Sciatic nerve (tissue), 2 donors: ENCODE measurements at places on chromosomes 16 and 17. TPM values are rescaled to one million over a fixed set of nuclear protein-coding genes. Genes with fewer than 3 reads are reported as not detected.
A peak's percentile ranks its signal among the peaks of the same experiment; 100 is the strongest.

CYTH1 gene
- total RNA-seq = 75.9 TPM

TRAPPC2L gene
- 41.2 TPM for total RNA-seq

FMNL1 gene
- 39.6 TPM for total RNA-seq

FOXO3B gene
- total RNA-seq = 5.3 TPM

CSNK2A2 gene
- total RNA-seq = 55.1 TPM

MT1A gene
- 1.8 TPM for total RNA-seq

NPW gene
- 0.36 TPM for total RNA-seq

MYL4 gene
- 3.9 TPM for total RNA-seq

BRD7 gene
- 73.5 TPM for total RNA-seq

DNA sequence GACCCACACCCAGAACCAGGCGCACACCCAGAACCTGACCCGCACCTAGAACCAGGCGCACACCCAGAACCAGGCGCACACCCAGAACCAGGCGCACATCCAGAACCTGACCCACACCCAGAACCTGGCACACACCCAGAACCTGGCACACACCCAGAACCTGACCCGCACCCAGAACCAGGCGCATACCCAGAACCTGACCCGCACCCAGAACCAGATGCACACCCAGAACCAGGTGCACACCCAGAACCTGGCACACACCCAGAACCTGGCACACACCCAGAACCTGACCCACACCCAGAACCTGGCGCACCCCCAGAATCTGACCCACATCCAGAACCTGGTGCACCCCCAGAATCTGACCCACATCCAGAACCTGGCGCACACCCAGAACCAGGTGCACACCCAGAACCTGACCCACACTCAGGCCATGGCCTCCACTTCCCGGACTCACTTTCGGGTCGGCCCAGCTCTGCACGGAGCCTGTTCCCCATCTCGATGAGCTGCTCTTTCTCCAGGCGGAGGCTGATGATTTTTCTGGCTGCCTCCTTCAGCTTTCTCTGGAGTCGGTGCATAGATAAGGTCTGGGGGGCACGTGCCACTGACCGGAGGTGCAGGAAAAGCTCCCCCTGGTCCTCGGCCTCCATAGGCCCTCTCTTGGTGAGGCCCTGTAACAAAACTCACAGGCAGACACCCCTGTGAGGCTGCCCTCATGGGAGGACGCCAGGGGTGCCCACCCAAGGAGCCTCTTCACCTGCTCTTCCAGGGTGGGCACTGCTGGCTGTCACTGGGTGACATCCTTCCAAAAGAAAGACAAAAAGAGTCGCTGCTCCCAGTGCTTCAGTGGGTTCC is 53.3 kb upstream of the FASN start:
- no peak for DNase-seq

GRCh38 chr17:32586666-32587065 is 99.9 kb downstream of the CDK5R1 start:
- no peak for DNase-seq

GRCh38 chr17:79053251-79053925 is 21.2 kb upstream of the ENGASE start:
- DNase-seq = no peak

GRCh38 chr17:1872976-1873375 is 43.2 kb downstream of the RPA1 start:
- no peak for DNase-seq

- peak; percentile 48 for DNase-seq
Measured at GRCh38 chr17:48630925-48631692, 5.0 kb upstream of the HOXB9 start.

DNA sequence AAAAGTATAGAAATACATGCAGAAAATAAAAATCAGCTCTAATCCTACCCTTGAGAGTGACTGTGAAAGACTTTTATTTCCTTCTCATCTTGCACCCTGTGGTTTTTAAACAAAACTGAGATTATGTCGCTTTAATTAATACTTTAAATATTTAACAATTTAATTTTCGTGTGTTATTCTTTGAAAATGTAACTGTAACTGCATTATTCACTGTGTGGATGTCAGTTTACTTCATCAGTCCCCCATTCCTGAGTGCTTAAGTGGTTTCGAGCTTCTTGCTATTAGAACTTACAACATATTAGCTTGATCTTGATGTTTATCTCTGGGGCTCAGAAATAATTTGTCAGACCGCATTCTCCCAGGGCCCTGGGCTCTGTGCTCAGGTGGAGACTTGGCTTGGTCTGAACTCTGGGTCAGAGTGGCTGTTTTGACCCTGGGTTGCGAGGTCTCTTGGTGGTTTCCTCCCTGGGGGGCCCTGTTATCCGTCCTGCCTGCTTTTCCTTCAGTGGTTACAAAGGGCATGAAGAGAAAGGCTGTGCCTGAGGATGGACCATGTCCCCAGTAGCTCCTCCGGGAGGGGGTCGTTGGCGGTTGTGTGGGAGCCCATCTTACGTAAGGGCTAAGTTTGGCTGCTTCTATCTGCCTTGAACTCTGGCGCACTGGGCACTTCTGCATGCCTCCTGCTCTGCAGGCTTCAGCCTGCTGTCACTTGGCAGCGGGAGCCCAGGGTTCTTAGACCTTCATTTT is 25.7 kb downstream of the AKAP1 start:
- DNase-seq = no peak

- DNase-seq = no peak
Measured at GRCh38 chr16:83162791-83163190, 536.0 kb downstream of the CDH13 start.

- no peak for DNase-seq
Measured at GRCh38 chr16:51409001-51409675, 258.1 kb upstream of the SALL1 start.

GRCh38 chr16:30743716-30744115 is 4.5 kb upstream of the PHKG2 start:
- DNase-seq = peak; percentile 75

DNA sequence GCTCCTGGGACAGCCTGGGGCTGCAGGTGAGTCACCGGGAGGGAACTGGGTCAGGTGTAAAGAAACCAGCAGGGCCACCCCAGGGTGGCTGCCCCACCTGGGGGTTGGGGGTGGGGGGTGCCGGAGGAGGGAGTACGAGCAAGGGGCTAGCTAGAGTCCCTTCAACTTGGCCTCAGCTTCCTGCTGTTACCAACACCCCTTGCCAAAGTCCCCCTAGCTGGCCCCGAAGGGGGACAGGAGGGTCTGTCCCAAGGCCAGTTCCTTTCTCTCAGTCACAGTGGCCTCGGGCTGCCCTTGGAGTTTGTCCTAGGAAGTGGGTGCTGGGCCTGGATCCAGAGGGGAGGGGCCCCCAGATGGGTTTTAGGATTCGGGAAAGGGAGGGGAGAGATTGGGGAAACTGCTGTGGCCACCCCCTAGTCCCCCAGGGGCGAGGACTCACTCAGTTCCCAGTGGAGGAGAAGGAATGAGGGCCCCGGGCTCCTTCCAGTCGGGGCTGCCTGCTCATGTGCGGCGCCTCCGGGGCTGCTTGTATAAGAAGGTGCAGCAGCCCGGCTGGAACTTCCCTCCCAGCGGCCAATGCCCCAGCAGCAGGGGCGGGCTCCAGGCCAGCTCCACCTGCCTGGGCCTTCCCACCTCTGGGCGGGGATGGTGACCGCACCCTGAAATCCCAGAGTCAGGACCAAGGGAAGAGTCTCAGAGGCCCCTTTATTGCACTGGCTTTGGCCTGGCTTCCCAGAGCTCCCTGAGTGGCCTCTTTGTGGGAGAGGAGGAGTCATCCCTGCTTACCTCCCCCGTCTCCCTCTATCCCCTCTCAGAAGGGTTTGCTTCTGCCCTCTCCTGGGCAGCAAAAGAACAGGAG is 7.3 kb downstream of the ARHGAP27 start:
- DNase-seq = no peak

DNA sequence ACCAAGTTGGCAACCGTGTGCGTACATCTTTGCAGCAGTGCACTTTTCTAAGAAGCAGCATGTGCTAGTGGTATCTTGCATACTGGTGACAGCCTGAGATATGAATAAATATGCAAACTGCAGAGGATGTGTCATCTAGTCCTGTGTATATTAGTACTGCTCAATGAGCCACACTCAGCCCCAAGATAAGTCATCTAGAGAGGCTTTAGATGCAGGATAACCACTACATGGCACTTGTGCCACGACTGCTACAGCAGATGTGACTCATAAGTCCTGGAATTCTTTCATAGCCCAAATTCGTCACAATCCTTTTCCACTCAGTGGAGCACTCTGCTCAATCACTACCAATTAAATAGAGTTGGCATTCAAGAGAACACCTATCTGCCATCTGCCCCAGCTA is 171.5 kb downstream of the AXIN2 start:
- DNase-seq = no peak

GRCh38 chr17:65762973-65763372 is 201.5 kb upstream of the AXIN2 start:
- DNase-seq = no peak

- no peak for DNase-seq
Measured at GRCh38 chr17:60641126-60641525, 36.5 kb upstream of the BCAS3 start.

DNA sequence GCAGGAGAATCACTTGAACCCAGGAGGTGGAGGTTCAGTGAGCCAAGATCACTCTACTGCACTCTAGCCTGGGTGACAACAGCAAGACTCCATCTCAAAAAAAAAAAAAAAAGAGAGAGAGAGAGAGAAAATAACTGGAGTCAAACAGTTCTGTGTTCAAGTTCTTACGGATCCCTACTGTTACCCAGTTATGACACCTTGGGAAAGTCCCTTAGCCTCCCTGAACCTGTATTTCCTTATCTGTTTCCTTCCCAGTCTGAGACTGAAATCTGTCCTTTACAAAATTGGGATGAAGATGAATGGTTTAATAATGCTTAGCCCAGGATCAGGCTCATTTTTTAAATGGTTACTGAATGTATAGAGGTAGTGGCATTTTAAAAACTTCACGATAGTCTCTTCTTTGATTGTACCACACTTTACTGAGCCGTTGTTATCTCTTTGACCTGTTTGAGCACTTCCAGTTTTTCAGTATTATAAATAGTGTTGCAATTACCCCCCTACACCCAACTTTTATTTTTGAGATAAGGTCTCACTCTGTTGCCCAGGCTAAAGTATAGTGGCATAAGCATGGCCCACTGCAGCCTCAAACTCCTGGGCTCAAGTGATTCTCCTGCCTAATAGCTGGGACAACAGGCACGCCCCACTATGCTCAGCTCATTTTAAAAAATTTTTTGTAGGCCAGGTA is 17.1 kb downstream of the ZNF768 start:
- no peak for DNase-seq

DNA sequence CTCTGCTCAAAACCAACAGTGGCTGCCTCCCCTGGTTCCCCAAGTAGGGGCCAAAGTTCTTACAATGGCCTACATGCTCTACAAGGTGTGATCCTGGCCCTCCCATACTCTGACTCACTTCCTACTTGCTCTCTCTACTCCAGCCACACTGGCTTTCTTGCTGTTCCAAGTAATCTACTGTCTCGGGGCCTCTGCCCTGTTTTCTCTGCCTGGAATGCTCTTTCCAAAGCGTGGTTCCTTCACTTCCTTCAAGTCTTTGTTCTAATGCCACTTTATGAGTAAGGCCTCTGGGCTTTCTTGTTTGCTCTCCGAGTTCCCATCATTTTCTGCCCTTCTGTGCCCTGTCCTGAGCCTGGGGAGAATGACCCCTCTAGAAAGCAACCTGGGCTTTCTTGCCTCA is 4.1 kb upstream of the CDH3 start:
- DNase-seq = no peak
